ELF-1 (cell line): ENCODE measurements at places on chromosomes 12 and 14.

GRCh38 chr12:100174495-100174894 lies 26.1 kb upstream of the ACTR6 start:
- no peak for DNase-seq

DNA sequence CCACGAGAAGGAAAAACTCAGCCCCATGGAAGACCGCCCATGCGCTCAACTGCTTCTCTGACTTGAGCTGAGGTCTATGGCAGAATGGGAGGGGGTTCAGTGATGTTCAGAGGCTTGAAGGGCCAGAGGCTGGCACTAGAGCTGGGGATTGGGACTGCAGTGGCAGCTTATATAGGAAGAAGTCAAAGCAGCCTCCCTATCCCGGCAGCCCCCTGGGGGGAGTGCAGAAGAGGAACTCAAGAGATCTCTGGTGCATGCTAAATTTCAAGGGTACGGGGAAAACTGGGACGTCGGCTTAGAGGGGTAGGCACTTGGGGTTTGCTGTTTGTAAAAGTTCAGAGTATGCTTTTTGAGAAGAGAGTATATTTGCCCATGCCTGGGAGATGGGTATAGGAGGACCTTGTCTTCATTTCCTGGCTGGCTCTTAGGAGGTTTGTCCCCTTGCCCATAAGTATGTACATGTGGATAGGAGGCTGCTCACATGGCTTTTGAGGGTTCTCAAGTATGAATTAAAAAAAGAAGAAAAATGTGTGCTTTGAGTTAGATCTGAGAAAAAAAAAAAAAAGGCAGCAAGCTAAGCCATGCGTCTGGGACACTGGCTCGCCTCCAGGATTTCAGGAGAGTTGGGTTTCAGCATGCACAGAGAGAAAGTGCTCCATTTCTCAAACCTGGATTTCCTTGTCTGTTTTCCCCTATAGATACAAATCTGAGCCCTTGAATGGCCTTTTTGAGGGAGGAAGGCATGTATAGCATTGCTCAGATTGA lies 3.2 kb upstream of the MEG3 start:
- DNase-seq: no peak

DNA sequence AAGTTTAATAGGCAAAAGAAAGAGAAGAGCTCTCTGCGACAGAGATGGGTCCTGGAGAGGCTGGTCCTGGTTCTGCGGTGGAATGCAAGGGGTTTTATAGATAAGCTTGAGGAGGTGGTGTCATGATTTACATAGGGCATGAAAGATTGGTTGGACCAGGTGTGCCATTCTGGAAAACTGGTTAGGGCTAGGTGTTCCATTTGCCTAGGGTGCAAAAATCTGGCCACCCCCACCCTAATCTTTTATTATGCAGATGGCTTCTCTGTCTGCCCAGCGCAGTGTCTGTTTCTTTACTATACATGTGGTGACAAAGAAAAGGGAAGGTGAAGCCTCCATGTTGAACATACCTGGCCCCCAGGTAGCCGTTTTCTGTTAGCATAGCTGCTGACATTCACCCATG lies 65.4 kb downstream of the ERC1 start:
- peak; percentile 83 for DNase-seq

DNA sequence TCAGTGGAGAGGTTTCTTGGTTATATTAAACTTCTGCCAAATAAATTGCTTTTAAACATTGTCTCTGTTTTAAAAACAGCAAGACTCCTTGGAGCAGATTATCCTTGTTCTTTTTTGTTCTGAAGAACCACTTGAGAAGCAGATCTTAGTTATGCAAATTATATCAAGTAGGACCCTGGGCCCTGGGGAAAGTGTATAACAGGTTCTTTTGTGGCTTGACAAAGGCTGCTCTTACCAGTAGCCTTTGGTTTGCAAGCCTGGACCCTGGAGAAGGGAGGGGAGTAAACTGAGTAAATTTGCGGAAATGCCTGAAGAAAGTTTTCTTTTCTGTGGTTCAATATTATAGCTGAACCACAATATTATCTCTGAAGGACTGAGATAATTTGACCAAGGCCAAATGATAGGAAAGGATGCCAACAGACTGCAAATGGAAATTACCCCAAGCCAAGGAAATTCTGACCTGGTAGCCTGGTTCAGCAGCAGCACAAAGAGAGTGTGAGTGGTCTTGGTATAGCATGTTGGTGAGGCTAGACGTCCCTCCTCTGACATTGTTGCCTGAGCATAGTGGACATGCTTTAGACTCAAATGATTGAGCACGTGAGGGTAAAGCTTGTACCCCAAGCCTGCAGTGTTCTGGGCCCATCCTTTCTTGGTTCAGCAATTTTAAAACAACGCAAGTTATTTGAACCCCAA lies 30.4 kb upstream of the SIX1 start:
- peak; percentile 42 for DNase-seq

- DNase-seq: no peak
Measured at GRCh38 chr12:89432396-89432795, 80.1 kb upstream of the DUSP6 start.

- no peak for DNase-seq
Measured at GRCh38 chr14:72699443-72699842, 194.5 kb downstream of the DPF3 start.

DNA sequence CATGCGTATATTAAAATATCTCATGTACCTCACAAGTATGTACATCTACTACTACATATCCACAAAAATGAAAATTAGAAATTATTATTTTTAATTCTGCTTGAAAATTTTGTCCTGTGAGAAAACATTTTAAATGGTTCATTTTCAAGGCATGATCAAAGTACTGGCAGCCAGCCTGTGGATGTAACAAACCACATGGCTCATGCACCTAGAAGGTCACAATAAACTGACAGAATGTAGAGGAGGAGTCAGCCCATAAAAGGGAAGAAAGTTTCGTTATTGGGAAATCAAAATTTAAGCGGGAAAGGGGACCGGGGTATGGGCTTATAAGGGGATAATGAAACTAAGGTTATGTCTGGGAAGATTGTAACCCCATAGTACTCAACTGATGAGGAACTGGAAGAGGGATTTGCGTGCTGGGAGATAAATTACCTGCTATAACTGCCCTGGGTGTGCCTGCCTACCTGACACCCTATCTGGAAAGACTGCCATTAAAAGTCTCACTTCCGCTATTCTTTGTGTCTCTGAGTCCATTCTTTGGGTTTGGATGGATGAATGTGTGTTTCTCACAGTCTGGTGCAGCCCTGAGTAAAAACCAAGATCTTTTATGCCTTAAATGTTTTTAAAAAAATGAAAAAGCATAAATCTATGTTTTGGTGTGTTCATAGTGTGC lies 62.2 kb upstream of the PCED1B start:
- DNase-seq: no peak

GRCh38 chr12:46916796-46917419 lies 91.1 kb upstream of the SLC38A4 start:
- DNase-seq: no peak

GRCh38 chr12:13347241-13348043 lies 150.9 kb downstream of the EMP1 start:
- DNase-seq: no peak

GRCh38 chr12:52895726-52896189 lies 9.1 kb downstream of the KRT8 start:
- peak; percentile 78 for DNase-seq

DNA sequence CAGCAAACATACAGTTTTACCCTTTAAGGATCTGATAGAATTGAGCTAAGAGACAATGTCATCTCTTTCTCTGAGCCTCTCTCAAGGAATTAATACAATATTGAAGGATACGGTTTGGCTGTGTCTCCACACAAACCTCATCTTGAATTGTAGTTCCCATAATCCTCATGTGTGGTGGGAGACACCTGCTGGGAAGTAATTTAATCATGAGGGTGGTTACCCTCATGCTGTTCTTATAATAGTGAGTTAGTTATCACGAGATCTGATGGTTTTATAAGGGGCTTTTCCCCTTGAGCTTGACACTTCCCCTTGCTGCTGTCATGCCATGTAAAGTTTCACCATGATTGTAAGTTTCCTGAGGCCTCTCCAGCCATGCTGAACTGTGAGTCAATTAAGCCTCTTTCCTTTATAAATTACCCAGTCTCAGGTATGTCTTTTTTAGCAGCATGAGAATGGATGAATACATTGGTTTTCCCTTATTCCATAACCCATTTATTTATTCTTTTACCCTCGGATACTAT lies 47.6 kb downstream of the TMEM30B start:
- no peak for DNase-seq

- no peak for DNase-seq
Measured at GRCh38 chr12:43060742-43061141, 471.2 kb upstream of the PRICKLE1 start.

GRCh38 chr14:60637479-60638315 lies 11.6 kb downstream of the SIX1 start:
- DNase-seq: peak; percentile 81

DNA sequence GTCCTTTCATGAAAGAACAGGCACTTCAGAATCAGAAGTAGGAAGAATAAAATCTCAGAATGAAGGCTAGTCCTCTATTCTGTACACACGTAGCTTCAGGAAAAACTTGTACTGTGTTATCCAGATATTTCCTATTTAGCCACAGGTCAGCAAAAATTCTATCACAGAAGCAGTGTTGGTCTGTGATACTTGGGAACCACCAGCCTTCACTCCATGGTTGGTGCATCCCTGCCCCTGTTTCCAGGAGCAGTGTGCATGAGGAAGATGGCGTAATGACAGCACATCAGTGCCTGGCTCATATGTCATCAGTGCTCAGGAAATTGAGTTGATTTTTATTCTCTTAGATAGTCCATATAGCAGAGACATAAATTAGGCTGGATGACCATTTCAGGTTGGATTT lies 87.7 kb downstream of the SAMD4A start:
- no peak for DNase-seq

DNA sequence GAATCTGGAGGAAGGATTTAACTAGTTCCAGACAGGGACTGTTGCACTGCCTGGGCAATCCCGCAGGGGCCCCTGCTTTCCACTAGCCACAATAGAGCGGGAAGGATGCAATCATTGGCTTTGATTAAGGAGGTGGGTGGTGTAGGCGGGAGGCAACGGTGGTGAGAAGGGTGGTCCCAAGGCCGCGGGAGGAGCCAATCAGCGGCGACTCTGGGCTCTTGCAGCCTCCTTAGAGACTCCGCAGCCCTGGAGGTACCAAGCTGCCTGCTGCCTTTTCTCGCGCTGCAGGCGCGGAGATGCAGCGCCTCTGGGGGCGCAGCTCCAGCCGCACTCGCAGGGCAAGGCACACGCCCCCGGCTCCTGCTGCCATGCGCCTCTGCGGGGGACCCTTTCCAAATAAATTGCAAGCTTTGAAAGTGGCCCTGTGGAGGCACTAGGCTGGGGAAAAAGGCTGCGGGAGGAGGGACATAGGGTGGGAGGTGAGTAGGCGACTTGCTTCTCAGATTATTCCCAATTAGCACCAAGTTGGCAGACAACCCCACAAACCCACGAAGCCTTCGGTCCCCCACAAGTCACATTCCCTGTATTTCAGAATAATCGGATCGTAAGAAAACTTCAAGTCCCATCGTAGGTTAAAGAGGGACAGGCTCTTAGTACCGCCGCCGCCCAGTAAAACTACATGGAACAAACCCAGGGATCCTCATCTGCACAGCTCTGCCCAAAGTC lies 858 bp upstream of the KCNA1 start:
- DNase-seq: peak; percentile 95

GRCh38 chr14:39267608-39268005 lies 33.9 kb downstream of the MIA2 start:
- no peak for DNase-seq

- no peak for DNase-seq
Measured at GRCh38 chr12:120508537-120508936, 12.6 kb downstream of the DYNLL1 start.

- no peak for DNase-seq
Measured at GRCh38 chr14:69579476-69579875, 4.8 kb upstream of the CCDC177 start.

GRCh38 chr12:120698665-120699064 lies 11.6 kb upstream of the UNC119B start:
- no peak for DNase-seq

GRCh38 chr12:122820838-122821271 lies 14.4 kb upstream of the HIP1R start:
- no peak for DNase-seq

DNA sequence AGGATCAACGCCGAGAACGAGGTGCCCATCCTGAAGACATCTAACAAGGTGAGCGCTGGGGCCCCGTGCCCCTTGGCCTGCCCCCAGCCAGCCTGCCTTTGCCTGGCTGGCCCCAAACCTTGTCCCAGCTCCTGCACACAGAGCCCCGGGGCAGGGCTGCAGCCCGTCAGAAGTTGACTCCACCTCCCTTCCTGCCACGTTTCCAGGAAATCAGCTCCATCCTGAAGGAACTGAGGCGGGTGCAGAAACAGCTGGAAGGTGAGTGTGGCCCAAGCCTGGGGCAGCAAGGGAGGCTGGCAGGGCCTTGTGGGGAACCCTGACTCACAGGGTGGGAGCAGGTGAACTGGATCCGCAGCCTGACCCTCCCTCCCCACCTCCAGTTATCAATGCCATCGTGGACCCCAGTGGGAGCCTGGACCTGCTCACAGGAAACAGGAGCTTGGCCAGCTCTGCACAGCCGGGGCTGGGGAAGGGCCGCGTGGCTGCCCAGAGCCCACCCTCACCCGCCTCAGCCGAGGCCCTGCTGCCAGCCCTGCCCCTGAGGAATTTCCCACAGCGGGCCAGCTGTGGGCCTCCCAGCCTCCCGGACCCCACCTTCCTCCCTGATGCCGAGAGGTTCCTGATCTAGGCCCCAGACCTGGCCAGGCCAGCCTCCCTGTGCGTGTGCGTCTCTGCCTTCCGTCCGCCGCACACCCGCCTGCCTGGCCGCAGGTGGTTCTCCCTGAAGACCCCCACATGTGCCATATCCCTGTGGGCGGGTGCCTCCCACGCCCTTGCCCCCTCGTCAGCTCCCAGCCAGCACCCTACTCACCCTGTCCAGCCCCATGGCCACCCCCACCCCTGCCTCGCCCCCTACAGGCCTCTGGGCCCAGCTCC lies 29.5 kb downstream of the CEP170B start:
- DNase-seq: no peak

DNA sequence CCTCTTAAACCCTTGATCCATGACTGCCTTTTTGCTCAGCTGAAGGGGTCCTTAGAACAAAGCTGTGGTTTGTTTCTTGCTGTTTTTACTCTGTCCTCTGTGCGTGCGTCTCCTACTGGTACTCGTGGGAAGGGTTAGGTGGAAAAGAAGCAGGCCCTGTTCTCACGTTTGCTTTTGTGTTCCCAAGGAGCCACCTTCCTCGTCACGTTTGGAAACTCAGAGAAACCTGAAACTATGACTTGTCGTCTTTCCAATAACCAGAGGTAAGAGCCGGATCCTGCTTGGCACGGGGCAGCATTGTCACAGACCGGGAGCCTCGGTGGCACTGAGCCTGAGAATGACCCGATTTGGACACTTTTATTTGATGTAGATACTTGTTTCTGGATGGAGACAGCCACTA lies 13.1 kb downstream of the ZFYVE21 start:
- no peak for DNase-seq

DNA sequence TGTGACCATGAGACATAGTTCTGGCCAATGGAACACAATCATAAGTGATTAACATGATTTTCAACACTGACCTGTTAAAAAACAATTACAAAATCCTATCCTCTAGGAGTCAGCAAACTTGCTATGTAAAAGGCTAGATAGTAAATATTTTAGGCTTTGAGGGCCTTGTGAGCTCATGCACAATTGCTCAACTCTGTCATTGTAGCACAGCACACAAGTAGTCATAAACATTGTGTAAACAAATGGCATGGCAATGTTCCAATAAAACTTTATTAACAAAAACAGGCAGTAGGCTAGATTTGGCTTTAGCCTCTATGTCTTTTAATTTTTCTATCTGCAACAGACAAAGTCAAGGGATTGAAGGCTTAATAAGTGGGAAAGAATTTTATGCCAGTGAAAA lies 350.7 kb downstream of the C12orf50 start:
- DNase-seq: no peak
